ENCODE measurements at places on chromosomes 7 and 10.

DNA sequence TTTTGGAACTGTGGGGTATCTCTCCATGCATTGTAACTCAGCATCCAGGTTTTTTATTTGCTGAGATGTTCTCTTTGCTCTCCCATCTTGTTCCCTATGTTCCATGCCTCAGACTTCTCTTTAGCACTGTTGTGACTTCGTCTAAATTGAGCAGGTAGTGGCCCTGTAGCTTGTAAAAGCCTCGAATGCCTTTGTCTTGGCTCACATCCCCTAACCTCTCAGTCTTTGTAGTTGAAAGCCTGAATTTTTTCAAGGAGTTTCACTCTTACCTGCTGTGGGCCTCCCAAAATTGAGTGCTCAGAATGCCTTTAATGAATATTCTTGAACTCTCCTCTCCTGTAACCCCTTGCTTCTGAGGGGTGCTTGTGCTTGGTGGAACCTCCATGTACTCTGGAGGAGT lies 1137.3 kb downstream of the REEP3 start:
- peak; percentile 10 for DNase-seq

DNA sequence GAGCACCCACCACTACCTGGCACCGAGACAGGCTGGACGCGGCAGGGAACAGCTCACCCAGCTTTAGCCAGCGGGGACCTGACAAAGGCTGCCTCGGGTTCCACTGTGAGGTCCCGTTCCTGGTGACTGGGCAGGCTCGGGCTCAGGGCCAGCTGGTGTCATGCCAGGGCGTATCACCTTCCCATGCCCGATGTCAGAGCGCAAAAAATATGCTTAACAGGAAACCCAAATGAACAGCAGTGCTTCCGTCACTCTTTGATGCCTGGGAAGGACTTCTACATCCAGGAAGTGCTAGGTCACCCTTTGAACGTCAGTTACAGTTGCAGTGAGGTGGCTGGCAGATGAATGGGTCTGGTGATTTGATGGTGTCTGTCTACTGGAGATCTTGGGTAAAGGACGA lies 106.0 kb downstream of the ADARB2 start:
- DNase-seq = no peak

DNA sequence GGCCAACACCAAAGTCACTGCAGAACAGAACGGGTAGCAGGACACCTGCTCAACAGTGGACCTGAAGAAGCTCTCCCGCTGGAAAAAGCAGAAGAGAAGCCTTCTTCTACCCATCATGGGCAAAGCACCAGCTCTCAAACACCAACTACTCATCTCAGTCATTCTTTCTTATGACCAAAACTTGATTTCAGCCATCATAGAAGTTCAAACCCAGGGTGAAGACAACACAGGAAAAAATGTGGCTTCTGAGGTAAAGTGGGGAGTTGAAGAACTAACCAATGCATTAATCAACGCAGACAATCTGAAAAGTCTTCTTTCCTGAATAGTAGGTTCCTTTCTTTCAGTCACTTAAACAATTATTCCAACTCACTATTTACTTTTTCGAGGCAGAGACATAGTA lies 83.3 kb downstream of the ELMO1 start:
- DNase-seq = no peak

GRCh38 chr7:128701062-128701785 lies 29.1 kb downstream of the GARIN1A start:
- DNase-seq = peak; percentile 22

DNA sequence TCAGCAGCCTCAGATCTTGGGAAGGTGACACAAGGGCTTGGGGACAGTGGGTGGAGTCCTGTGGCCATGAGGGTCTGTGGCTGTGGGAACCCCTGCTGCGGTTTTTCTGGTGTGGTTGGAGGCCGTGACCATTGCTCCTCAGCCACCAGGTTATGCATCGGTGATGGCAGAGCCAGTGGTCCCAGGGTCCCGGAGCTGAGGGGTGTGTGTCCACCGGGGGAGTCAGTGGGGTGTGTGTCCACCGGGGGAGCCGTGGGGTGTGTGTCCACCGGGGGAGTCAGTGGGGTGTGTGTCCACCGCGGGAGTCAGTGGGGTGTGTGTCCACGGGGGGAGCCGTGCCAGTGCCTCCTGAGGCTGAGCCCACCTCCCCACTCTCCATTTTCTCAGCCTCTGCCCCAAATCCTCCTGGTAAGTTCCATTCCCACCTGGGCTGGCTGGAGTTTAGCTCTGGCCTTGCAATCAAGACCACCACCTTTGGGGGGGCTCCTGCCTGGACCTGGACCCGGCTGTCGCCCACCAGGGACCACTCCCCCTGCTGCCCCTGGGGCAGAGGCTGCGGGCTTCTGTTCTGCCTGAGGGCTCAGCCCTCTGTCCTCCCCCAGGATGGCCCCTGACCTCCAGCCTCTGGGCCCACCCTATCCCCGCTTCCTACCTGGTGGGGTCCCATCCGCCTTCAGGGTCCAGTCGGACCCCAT lies 143.5 kb downstream of the ELFN1 start:
- DNase-seq = no peak

GRCh38 chr10:45278860-45279498 lies 36.4 kb downstream of the OR13A1 start:
- no peak for DNase-seq

DNA sequence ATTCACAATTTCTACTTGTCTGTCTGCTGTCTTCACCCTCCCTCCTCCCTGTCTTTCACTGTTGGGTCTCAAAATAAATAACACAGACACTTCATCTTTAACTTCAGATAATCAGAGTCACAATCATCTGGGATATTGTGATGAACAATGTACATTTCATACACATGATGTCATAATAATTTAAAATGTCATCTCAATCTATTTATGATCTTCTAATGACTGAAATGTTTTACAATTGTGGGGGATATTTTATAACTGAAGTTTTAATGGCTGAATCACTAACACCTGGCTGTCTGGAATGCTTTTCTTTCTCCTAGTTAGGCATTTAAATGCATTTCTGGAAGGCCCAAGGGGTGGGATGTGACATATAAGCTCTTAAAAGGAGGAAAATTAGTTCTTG lies 859.8 kb downstream of the LRMDA start:
- no peak for DNase-seq

DNA sequence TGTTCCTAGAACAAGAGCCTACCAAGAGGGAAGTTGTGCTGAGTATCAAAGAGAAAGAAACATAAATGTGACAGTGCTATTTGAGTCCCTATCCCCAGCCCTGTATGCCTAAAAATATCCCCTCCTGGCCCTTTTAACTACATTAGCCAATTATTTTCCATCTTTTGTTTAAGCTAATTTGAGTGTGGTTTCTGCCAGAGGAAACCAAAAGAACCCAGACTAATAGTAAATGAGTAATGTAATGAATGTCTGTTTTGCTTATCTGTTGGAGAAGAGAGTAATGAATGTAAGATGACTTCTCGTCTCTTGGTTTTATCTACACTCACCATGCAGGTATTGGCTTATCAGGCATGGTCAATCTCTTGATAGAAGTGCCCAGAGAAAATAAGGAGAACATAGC lies 134.4 kb upstream of the CDK1 start:
- DNase-seq = no peak

- no peak for DNase-seq
Measured at GRCh38 chr7:135742371-135742770, 6.2 kb downstream of the FAM180A start.

- DNase-seq = no peak
Measured at GRCh38 chr7:112038353-112038752, 167.8 kb downstream of the DOCK4 start.

GRCh38 chr7:148334959-148335577 lies 255.5 kb upstream of the C7orf33 start:
- no peak for DNase-seq

GRCh38 chr7:139080905-139081304 lies 28.6 kb downstream of the ZC3HAV1 start:
- DNase-seq = no peak

GRCh38 chr7:121954803-121955202 lies 81.8 kb downstream of the PTPRZ1 start:
- DNase-seq = no peak

GRCh38 chr7:81819861-81820260 lies 50.0 kb upstream of the HGF start:
- no peak for DNase-seq

DNA sequence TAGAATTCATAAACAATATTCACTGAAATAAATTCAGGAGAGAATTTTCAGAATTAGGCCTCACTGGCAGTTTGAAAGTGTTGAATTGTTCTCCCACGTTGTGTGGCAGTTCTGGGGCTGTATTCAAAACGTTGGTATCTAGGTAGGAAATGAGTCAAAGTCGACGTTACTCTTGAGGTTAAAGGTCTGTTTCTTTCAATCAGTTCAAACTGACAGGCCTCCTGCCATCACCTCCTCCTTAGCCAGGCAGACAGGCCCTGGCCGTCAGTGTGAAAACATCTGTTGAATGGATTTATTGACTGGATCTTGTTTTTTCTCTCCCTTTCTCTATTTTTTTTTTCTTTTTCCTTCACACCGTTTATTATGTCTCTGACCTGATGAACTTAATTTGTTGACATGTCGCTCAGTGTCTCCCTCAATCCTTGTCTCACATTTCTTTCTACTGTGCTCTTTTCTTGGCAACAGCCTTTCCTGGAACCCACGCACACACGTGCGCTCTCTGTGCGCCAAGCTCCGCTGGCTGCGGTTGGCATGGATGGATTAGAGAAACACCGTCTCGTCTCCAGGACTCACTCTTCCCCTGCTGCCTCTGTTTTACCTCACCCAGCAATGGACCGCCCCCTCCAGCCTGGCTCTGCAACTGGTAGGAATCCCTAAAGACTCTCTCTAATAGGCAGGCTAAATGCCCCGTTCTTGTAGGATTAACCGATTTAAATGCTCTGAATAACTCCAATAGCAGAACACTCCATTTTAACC lies 231.7 kb downstream of the HDAC9 start:
- no peak for DNase-seq

GRCh38 chr10:62073429-62073828 lies 171.9 kb downstream of the ARID5B start:
- no peak for DNase-seq

DNA sequence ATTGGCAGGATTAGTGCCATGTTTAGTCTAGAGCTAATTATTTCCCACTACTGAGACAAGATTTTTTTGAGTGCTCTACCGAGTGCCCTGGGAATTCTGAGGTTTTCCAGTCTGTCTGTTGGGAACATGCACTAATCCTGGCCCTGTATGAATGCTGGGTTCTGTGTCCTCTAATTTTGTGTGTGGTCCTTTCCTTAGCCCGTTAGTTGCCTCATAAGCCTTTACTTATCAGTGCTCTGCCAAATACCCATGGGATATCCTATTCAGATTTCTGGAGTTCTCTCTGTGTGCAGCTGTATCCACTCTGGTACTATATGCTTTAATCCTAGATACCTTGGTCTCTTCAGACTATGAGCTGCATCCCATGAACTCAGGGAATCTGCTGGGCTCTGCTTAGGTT lies 13.1 kb downstream of the CSGALNACT2 start:
- no peak for DNase-seq

GRCh38 chr7:37557571-37558209 lies 109.0 kb upstream of the ELMO1 start:
- DNase-seq = no peak

- DNase-seq = peak; percentile 81
Measured at GRCh38 chr10:30436191-30436611, 2.2 kb downstream of the MAP3K8 start.

DNA sequence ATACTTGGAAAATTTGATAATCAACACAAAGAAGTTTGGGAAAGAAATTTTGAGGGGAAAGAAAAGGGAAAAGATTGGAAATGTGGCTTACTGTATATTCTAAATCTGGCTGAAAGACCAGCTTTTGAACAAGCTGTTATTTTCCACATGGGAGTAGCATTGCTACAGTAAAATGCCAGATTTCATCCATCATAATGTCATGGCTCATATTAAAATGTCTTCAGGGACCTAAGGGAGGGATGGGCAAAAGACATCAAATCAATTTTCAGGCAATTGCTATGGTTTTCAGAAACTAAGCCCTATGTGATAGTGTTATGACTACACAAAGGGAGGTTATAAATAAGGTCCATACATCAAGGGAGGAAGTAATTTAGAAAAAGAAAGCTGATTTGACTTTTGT lies 1116.9 kb upstream of the CELF2 start:
- no peak for DNase-seq

- DNase-seq = peak; percentile 73
Measured at GRCh38 chr10:79385804-79386531, 38.7 kb downstream of the PPIF start.

GRCh38 chr7:1855725-1856160 lies 185.7 kb downstream of the ELFN1 start:
- no peak for DNase-seq

DNA sequence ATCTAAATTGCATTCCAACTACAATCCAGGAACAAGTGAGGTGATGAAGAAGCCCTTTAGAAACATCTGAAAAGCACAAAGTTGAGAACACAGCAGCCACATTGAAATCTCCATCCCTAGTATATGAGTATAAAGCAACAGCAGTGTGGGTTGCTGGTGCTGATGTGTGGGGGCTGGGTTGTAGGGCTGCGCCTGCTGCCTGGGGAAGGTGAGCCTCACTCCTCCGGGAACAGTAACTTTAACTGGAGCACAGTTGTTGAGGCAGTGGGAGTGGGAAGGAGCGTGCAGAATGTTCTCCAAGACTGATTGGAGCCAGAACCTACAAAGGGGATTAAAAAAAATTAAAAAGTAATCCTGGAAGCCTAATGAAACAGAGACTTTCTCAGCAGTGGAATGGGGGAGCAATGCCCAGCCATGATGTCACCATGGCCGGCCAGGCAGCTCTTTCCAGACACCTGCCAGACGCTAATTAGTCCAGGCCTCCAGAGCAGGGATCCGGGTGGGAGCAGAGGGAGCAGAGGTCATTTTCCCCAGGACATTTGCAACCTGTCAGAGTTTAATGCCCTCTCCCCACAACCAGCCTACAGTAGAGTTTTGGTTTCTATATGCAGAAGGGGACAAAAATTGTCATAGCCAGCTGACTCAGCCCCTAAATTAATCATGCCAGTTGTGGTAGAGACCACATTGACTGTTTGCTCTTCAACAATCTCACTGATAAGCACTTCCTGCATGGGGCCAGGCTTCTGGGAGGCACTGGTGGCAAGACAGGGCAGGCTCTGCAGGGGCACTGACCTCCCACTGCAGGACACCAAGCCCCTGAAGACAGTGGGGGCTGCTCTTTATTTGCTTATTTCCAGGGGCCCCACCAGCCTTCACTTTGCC lies 133.0 kb upstream of the ZNF32 start:
- DNase-seq = no peak

DNA sequence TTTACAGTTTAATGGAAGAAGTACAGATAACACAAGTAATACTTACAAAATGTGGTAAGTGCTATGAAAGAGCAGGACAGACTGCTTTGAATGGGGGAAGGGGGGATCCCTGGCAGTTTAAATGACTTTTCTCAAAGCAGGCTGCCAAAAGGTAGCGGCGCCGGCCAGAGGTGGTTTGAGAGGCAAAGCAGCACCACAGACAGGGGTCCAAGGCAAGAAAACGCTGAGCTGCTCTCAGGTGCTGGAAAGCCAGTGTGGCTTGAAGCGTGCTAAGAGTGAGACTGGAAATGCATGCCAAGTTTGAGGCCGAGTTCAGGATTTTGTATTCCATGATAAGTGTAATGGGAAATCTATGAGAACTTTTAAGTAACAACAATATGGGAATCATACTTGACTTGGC lies 437.7 kb downstream of the AUTS2 start:
- no peak for DNase-seq

GRCh38 chr7:23604296-23604640 lies 7.1 kb downstream of the CCDC126 start:
- DNase-seq = no peak

- no peak for DNase-seq
Measured at GRCh38 chr10:96791902-96792301, 40.2 kb upstream of the LCOR start.

- DNase-seq = no peak
Measured at GRCh38 chr10:54722075-54722474, 79.0 kb downstream of the PCDH15 start.

GRCh38 chr7:126339813-126340212 lies 912.9 kb downstream of the GRM8 start:
- no peak for DNase-seq

All from GM23338 (cell line).